SW 1271 (cell line): ENCODE measurements at places on chromosomes 2 and 18.

DNA sequence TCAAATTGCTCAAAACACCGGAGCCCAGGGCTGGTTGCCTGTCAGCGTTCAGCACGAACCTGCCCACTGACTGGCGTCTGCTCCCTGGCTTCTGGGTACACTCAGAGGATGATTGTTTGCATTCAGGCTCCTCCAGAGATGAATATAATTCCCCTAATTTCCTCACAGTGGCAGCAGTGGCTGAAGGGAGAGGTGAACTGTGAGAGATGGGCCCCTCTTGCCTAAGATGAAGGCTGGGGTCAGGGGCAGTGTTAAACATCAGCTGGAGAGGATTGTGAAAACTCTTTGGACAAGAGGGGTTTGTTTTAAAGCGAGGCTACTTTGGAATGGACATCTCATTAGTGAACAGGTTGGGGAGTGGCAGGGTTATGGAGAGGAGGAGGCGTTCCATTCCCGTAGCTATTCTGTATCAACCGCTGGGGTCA lies 31.0 kb downstream of the TCF7L1 start:
- DNase-seq = no peak

- DNase-seq = no peak
Observed at GRCh38 chr2:17736989-17737388, 16.6 kb downstream of the SMC6 start.

- DNase-seq = no peak
Observed at GRCh38 chr2:44186810-44187209, 18.1 kb downstream of the PPM1B start.

GRCh38 chr2:105617631-105618350 lies 126.9 kb upstream of the NCK2 start:
- no peak for DNase-seq

GRCh38 chr18:63067939-63068338 lies 251.6 kb downstream of the BCL2 start:
- DNase-seq = no peak

- no peak for DNase-seq
Observed at GRCh38 chr18:71682591-71682990, 861.6 kb downstream of the CBLN2 start.

DNA sequence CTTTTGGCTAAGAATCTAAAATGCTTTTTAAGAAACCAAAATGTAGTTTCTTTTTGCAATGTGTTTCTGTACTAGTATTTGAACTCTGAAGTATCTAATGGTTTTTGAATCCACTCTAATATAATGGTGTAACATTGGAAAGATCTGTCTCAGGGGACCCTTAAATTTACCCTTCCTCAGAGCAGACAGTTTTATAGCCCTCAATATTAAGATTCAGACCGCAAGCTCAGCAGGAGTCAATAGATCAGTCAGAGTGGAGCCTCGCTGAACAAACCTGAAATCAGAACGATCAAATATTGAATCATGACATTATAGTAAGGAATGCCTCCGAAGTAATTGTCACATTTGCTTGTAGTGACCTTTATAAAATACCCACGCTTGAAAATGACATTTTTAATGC lies 18.3 kb downstream of the SGPP2 start:
- DNase-seq = no peak

- DNase-seq = no peak
Observed at GRCh38 chr2:237697586-237698357, 70.4 kb downstream of the LRRFIP1 start.

DNA sequence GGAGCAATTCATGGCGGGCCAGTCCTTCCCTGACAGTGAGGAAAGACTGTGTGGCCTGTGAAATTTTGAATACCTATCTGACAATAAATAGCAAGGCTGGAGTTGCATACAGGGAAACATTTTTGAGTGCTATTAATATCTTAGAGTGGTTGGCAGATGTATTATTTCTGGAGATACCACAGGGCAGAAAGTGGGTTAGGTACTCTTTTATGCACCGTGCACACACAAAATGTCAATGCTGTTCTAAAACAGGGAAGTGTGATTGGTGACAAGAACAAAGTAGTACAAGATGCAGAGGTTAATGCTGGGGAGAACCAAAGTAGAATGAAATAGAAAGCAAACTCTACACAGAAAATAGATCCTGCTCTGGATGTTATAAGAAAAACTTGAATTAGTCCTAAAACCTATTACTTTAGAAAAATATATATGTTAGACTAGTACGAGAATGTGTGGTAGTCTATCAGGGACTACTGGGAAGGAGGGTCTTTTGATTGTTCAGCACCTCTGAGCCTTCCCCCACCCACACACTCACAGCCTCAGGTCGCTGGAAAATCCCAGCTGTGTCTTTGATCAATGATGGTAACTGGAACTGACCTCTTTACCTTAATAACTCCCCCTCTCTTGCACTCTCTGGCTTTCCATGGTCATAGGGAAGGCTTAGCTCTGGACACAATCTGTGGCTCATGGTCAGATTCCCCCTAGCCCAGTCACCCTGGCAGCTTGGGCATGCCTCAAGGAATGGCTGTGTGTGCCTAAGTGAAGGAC lies 58.2 kb downstream of the SERPINB8 start:
- no peak for DNase-seq

- DNase-seq = no peak
Observed at GRCh38 chr2:27441958-27442919, at the start of gene KRTCAP3. Gene KRTCAP3, plus strand, starts transcription at chr2:27442381. Its CDS starts 32 bp downstream, at chr2:27442413.

- DNase-seq = no peak
Observed at GRCh38 chr2:73716543-73717250, 20.4 kb downstream of the TPRKB start.

GRCh38 chr2:214322662-214323061 lies 88.2 kb upstream of the VWC2L start:
- DNase-seq = no peak

DNA sequence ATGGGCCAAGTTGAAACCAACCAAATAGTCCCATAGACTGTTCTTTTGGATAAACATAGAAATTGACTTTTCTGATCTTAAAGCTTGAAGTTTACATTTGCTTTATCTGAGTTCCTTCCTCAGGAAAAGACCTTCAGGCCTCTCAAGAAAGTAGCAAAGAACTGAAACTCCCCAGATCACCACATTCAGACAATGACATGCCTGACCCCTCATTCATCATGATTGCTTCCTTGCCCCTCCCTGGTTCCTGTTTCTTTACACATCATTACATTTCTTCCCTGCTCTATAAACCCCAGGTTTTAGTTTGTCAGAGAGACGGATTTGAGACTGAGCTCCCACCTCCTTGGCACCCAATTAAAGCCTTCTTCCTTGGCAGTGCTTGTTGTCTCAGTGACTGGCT lies 83.6 kb upstream of the ST3GAL5 start:
- DNase-seq = no peak

DNA sequence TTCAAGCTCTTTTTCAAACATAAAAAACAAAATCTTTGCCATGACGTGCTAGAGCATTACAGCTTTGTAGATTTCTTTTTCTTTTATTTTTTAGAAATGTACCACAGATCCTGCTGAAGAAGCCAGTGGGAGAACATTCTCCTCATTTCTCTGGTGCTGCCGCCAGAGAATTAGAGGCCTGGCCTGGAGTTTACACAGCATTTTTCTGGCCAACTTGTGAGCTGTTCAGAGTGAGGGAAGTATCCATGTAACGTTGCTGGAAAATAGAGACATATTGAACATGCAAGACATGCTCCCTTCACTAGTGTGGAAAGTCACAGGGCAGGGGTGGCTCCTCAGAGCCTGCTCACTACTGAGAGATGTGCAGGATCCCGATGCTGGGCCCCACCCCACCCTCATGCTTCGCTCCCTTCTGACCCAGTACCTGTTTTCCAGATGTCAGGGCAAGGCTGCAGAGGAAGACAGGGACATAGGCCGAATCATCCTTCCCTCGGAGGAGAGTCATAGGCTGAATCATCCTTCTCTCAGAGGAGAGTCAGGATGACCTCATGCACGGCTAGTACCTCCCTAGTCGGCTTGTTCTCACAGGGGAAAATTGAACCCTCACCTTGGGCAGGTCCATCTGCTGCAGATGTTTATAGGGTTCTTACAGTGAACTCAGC lies 298.5 kb downstream of the INSIG2 start:
- no peak for DNase-seq

DNA sequence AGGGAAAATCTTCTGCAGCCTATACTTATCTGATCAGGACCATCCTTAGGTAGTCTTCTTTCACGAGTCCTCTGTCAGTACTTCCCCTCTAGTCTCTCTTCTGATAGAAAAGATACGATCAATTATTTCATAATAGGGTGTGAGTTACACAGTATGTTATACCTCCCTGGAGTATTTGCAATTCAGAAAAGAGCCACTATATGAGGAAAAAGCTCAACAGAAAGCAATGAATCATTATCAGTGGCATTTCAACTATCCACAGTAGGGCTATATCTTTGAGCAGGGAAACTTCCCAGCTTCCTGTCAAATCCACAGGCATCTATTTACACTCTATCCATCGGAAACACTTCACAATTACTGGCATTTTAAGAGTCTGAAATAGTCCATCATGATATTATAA lies 105.3 kb upstream of the ACVR2A start:
- DNase-seq = no peak

GRCh38 chr2:216216951-216217903 lies 108.1 kb downstream of the XRCC5 start:
- DNase-seq = peak; percentile 84

DNA sequence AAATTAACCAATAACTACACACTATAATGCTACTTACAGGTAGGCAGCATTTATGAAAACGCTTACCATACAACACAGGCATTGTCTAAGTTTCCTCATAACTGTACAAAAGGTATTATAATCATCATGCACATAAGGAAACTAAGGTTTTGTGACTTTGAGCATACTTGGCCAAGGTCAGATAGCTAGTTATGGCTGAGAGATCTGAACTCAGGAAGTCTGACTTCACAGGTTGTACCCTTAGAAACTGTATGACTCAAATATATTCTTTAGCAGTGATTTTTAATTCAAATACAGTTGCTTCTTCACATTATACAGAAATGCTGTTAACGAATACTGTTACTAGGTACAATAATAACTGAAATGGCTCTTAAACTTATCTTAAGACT lies 89.3 kb downstream of the TRIP12 start:
- DNase-seq = no peak

GRCh38 chr2:199309411-199309810 lies 148.3 kb downstream of the SATB2 start:
- DNase-seq = no peak

GRCh38 chr2:105244451-105244850 lies 2.9 kb downstream of the GPR45 start:
- no peak for DNase-seq

GRCh38 chr2:240898108-240898730 lies 2.3 kb upstream of the MAB21L4 start:
- no peak for DNase-seq

GRCh38 chr18:78352910-78353309 lies 626.7 kb upstream of the SALL3 start:
- no peak for DNase-seq

DNA sequence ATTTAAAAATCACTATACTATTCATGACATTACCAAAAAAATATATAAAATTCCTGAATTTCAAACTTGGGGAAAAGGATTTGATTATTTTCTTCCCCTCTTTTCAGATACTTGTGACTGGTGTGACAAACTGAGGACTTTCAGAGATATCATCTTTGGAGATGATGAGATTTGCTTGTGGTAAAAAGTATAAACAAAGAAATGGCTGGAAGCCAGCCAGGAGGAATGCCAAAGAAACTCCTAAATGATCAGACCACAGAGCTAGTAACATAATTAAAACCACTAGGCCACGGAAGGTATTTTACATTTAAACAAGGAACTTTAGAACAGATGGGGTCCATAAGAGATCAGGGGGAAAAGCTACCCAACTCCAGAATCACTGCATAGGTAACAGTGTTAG lies 58.7 kb downstream of the PIGN start:
- no peak for DNase-seq

GRCh38 chr2:43270461-43270860 lies 44.1 kb upstream of the ZFP36L2 start:
- no peak for DNase-seq

DNA sequence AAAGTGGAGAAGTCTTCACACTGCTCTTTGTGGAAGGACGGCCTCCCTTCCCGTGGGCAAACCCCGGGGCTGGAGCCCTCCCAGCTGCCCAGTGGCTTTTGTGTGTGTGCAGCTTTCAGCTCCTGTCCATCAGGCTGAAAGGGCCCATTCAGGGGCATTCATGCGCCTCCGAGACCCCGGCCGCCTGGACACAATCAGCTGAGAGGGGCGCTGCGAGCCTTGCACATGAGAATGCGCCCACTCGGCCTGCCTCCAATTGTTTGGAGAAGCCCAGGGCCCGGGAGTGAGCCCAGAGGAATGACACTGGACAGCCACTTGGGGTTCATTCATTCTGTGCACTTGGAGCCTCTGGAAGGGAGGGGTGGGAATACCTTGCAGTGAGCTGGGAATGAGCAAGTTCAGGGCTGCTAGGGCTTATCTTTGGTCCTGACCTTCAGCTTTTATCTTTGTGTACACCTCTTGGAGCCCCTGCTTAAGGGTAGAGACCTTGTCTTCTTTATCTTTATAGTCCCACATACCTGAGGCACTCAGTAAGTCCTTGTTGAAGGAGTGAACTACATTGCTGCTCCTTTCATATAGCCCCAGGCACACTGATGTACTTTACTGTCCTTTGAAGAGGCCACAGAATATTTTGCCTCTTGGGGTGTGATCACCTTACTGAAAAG lies 56.5 kb downstream of the TCF7L1 start:
- no peak for DNase-seq

DNA sequence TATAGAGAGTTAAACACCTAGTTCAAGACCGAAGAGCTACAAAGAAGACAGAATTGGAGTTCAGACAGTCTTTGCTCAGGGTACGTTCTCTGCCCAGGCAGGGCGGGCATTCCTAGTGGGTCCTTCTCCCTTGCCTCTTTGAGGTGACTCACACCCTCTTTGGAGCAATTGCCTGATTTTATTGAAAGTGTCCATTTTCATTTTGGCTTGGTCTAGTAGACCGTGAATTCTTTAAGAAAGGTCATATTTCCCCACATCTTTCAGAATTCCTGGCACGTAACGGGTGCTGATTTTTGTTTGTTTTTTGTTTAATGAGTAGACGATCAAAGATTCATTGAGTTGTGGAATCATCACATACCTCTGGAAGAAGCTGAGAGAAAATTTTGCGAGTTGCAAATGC lies 871.5 kb downstream of the RNF144A start:
- no peak for DNase-seq

- DNase-seq = no peak
Observed at GRCh38 chr18:57931038-57931437, 113.0 kb upstream of the NEDD4L start.

GRCh38 chr2:208373460-208374089 lies 33.0 kb upstream of the PTH2R start:
- peak; percentile 9 for DNase-seq

GRCh38 chr18:6747646-6748045 lies 18.1 kb downstream of the ARHGAP28 start:
- DNase-seq = no peak

- DNase-seq = no peak
Observed at GRCh38 chr18:28063926-28064325, 113.0 kb downstream of the CDH2 start.

DNA sequence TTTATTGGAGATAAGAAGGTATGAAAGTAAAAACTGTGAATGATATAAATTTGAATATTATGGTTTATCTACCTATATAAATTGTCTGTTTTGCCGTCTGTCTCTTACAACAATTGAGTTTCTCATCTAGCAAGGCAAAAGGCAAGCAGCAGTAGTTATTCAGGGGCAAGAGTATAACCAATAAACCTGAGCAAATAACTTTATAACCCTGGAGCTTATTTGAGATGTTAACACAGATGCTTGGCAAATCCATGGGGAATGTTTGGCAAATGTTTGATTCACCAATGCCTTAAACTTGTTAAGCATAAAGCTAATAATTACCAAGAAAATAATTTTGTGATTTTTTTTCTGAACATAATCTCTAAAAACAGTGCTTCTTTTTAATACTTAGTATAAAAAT lies 9.9 kb upstream of the EPHA4 start:
- no peak for DNase-seq

- no peak for DNase-seq
Observed at GRCh38 chr18:59575995-59576394, 121.2 kb downstream of the CCBE1 start.
